Fibroblast of the aortic adventitia (primary cell): ENCODE measurements at places on chromosomes 12 and 14. TPM values are rescaled to one million over a fixed set of nuclear protein-coding genes. Genes with fewer than 3 reads are reported as not detected.

Gene HOTAIR
- total RNA-seq = not detected in 2 replicates

Gene TMEM117
- total RNA-seq = 9.9 and 13.0 TPM in 2 replicates

Gene SERPINA10
- total RNA-seq = not detected in 2 replicates

Gene WNT1
- total RNA-seq = not detected in 2 replicates

Gene CKAP4
- 162 and 217 TPM in 2 replicates for total RNA-seq

Gene TMEM52B
- under 0.01 and 0.08 TPM in 2 replicates for total RNA-seq

Gene APOF
- not detected in 2 replicates for total RNA-seq

Gene ESYT1
- 207 and 267 TPM in 2 replicates for total RNA-seq

Gene ZC2HC1C
- 0.90 and 1.6 TPM in 2 replicates for total RNA-seq

Gene SLCO1B1
- not detected in 2 replicates for total RNA-seq

Gene STON2
- 3.3 and 4.5 TPM in 2 replicates for total RNA-seq

Gene KRT71
- not detected in 2 replicates for total RNA-seq

Gene HOXC11
- total RNA-seq = not detected in 2 replicates

Gene LIN7A
- total RNA-seq = 6.6 and 8.9 TPM in 2 replicates

Gene MDGA2
- not detected in 2 replicates for total RNA-seq

Gene SOCS2
- 6.3 and 15.0 TPM in 2 replicates for total RNA-seq

Gene PTCSC3
- not detected in 2 replicates for total RNA-seq

Gene LRTM2
- not detected in 2 replicates for total RNA-seq

GRCh38 chr12:20931894-20932293 is 121.4 kb downstream of the SLCO1B3 start:
- no peak for DNase-seq

- DNase-seq = no peak
These were observed 149.2 kb downstream of the MSRB3 start for GRCh38 chr12:65427646-65428045.

GRCh38 chr14:80978403-80978802 is 23.0 kb downstream of the TSHR start:
- no peak for DNase-seq

DNA sequence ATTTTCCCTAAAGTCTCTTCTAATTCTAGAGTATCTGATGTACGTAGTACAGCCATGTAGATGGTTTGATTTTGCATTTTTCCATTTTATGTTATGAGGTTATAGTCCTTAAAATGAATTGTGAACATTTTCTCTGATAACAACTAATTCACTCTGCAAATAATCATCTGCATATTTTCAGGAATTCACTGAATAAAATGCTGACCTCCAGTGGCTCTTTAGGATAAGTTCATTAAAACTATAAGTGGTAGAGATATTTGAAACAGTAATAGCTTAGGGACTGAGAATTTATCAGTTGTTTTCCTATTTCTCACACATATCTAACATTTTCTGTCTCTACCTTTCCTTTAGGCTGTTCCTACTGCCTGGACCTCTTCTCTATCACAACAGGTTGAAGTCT is 4.4 kb downstream of the MSRB3 start:
- DNase-seq = no peak

GRCh38 chr12:7582796-7583195 is 79.2 kb upstream of the CD163 start:
- no peak for DNase-seq

DNA sequence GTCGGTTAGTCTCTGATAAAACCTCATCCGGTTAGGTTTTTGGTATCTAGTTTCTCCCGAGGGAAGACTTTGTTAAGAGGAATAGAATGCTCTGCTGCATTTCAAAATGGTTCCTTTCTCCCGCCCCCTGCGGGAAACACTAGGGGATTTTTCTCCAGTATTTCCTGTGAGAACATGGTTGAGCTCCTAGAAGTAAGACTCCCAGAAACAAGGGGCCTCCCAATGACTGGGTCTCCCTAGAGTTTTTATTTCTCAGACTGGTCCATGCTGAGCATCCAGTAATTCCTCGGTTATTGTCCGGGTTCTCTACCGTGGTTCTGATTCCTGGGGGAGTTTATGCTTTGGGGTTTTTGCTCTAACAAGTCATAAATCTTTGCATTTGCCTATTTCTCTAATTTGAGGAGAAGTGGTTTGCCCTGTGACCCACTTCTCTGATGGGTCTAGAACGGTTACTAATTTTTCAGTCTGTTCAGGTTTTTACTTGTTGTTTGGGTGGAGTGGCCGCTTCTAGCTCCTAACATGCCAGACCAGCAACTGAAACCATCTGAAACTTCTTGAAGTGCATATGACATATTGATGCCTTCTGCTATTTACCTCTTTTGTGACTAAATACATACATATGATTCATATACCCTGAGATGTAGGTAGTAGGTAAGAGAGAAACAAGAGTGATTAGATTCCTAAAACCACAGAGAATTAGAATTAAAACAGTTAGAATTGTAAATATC is 25.1 kb downstream of the TESPA1 start:
- DNase-seq = no peak

- DNase-seq = peak; percentile 35
These were observed 1.0 kb downstream of the HOMEZ start for GRCh38 chr14:23284654-23285529.

GRCh38 chr12:96402061-96402460 is 1.8 kb upstream of the CDK17 start:
- DNase-seq = no peak

DNA sequence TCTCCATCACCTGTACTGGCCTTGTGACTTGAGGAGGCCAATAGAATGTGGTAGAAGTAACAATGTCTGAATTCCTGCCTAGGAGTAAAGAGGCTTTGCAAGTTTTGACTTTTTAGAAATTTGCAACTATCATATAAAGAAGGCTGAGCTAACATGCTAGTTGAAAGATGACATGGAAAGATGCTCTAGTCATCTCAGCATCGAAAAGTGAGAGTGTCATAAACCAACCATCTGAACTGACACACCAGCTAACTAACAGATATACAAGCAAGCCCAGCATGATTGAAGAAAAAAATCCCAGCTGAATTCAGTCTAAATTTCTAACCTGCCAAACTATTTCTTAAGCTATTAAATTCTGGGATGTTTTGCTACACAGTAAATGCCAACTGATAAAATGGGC is 116.8 kb downstream of the NELL2 start:
- no peak for DNase-seq

DNA sequence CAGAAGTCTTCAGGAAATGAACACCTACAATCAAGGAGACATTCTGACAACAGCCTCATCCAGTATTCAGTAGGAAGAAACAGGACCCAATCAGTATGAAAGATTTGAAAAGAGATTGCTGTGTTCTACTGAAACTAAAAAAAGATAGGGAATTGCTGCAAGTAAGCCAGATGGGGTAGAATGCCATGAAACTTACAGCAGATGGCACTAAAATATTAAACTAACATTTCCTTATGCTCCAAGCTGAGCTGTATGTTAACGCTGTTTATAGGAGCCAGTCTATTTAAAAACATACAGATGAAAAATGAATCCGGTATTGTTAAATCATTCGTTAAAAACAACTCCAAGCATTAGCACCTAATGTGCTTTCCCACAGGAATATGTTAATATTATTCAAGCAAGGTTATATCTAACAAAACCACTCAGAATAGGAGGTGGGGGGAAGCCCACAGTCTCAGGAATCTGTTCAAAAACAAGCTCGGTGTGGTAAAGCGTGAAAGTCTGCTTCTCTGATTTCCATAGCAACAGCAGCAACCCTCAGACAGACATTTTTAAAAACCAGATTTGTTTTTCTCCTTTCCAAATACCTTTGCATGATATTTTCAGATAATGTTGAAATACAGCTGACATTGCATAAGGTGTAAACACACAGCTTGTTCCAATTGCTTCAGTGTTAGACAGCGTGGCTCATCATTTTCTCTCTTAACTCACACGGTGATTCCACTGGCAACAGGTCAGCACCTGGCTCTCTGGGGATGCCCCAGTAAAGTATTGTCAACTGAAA is 131.4 kb upstream of the CCDC175 start:
- DNase-seq = peak; percentile 43

DNA sequence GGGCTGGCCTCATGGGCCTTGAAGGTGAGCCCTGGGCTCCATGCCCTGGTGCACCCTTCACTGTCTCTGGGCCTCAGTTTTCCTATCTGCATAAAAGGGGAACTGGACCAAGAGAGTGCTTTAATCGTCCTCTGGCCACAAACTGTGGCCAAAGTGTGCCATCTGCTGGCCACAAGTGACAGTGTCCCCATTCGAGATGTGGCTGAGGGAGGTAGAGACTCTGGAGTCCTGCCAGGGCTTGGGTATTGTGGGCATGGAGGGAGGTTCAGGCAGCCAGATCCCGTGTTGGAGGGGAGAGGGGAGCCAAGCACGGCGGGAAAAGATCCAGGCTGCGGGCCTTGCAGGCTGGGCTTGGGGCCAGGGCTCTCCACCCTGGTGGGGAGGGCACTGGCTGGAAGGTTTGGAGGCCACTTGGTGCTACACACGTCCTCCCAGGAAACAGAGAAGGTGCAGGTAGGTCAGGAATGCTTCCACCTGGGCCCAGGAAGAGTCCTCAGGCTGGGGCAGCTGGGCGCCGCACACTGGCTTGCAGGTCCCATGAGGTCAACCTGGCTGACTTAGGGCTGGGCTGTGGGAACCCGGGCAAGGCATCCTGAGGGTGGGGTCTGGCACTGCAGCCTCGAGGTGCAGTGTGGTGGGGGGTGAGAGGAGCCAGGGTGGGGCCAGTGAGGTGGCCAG is 7.3 kb upstream of the KIF26A start:
- peak; percentile 4 for DNase-seq

- peak; percentile 62 for DNase-seq
These were observed 111.4 kb downstream of the EGLN3 start for GRCh38 chr14:33839193-33840076.

DNA sequence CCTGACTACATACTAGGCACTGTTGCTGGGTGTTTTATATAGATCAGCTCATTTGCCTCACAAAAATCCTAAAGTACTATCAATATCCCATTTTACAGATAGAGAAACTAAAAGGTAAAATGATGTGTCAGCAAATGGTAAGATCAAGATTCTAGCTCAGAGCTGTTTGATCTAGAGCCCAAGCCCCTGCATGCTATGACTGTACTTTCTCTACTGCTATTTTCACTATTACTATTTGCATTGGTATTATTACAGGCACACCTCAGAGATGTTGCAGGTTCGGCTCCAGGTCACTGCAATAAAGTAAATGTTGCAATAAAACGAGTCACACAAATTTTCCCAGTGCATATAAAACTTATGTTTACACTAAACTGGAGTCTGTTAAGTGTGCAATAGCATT is 10.9 kb downstream of the ISCU start:
- DNase-seq = no peak

GRCh38 chr14:105388110-105388951 is 10.0 kb upstream of the TEX22 start:
- no peak for DNase-seq

DNA sequence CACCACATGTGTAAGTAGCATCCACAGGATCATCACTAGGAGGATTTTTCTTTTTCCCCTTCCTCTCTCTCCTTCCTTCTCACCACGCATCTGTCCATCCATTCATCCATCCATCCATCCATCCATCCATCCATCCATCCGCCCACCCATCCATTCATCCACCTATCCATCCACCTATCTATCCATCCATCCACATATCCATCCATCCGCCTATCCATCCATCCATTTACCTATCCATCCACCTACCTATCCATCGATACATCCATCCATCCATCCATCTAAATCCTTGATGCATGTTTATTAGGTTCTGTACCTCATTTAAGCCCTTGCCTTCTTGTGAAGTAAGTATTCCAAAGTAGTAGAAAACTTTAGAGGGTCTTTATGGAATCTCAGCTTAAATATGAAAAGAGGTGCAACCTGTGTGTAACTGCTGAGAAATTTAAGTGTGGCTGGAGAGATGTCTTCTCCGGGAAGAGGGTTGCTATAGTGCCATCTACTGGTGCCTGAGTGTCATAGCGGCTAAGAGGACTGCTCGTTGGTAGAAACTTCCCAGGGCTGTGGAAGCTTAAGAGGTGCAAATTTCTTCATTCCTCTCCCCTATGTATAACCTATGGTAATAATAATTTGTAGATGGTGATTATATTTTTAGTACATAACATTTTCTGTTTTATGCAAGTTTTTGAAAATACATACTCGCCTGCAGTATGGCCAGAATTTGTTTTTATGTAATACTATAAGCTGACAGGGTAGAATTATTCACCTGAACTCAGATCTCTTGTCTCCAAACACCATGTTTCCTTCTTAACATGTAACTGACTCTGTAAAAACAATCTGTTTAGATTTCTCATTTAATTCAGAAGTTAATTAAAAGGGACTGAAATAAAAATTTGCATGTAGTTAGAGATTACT is 46.0 kb downstream of the MYO1H start:
- peak; percentile 73 for DNase-seq

DNA sequence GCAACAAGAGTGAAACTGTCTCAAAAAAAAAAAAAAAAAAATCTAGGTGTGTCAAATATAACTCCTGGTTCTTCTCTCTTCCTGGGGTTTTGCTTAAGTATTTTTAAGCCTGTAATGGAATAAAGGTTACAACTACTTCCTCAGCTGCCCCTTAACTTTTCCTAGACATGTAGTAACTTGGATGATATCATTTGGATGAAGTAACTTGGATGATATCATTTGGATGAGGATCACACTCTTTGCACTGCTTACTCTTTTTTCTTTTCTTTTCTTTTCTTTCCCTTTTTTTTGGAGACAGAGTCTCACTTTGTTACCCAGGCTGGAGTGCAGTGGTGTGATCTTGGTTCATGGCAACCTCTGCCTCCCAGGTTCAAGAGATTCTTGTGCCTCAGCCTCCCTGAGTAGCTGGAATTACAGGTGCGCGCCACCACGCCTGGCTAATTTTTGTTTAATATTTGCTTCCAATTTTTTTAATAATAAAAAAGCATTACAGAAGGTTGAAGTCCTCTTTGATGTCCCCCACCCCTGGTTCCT is 775 bp upstream of the FAM186A start:
- DNase-seq = peak; percentile 22

DNA sequence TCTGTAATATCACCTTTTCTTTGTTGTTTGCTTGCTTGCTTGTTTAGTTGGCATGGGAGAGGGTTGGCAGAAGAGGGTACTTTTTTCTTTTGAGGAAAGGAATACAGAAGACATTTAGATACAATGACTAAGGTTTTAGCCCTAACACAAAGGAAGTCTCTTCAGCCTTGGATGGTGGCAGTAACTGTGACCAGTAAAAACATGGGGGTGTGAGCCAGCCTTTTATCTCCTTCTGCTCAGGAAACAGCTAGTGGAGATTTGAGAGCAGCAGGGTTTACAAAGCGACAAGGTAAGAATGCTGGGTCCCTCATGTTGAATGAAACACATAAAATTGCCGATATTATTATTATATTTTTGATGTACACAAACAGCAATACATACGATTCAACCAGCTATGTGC is 40.4 kb downstream of the SLC8A3 start:
- DNase-seq = no peak

- no peak for DNase-seq
These were observed 20.7 kb downstream of the PELI2 start for GRCh38 chr14:56138928-56139327.

DNA sequence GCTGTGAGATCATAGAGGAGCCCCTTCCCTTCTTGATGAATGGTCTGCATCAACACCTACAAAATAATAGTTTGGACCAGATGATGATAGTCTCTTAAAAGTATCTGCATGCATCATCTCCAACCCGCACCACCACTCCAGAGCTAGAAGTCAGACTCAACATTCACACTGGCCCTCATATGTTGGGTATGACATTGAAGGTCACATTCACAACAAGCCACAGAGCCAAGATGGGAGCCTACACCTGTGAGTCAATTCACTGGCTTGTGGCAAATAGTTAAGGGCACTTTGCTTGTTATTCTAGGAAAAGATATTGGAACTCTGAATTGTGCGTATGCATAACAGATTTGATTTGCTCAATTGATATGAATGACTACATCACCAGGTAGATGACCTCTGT is 1197.9 kb downstream of the VRK1 start:
- DNase-seq = no peak

- no peak for DNase-seq
These were observed 289.9 kb downstream of the AKAP6 start for GRCh38 chr14:32618991-32619390.
